ENCODE measurements at places on chromosomes 1 and 21.

DNA sequence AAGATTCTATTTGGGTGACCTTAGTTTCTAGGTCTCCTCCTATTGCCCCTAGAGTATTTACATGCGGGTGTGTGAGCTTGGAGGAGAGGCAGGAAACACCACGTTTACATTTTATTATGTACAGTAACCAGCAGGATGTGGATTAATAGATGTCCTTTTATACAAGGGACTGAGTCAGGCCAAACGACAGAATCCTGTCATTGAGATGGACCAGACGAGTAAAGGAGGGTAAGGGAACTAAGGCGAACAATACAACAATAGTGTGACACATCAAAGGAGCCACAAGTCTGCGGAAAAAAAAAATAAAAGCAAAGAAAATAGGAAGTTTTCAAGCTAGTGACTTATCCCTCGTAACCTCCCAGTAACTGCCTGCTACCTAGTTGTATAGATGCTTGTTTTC lies 151.1 kb downstream of the GABPA start:
- no peak for DNase-seq

- no peak for DNase-seq
These were observed 31.3 kb upstream of the CCN1 start for GRCh38 chr1:85549244-85549643.

DNA sequence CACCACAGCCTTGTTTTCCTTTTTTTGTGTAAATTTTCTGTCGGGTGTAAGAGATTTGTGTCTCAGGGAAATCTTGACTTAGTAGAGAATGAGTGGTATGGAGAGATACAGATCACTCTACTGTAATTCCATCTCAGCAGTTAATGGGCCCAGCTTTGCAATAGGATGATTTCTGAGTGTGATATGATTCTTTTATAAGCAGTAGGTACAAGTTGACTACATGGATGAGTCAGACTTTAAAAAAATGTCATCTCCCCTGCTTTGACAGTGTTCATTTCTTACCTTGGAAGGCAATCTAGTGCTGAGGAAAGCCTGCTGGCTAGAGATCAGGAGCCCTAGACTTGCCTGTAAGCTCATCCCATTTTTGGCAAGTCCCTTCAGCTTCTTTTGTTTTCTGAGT lies 261.9 kb downstream of the RYR2 start:
- no peak for DNase-seq

- no peak for DNase-seq
These were observed 653.1 kb downstream of the LMO4 start for GRCh38 chr1:87981810-87982209.

DNA sequence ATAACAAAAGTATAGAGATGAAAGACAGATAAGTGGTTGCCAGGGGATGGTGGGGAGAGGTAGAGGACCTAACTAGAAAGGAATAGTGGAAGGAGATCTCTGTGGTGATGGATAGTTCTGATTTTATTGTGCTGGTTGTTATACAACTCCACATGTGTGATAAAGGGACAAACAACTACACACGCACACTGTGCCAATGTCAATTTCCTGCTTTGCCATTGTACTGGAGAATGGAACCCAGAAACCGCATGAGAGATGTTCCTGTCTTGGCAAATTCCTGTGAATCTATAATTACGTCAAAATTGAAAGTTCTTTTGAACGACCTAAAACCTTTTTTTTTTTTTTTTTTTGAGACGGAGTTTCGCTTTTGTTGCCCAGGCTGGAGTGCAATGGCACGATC lies 11.0 kb downstream of the TNFRSF9 start:
- DNase-seq, result no peak

Data from effector CD8-positive, alpha-beta T cell (primary cell).